Pancreas (tissue), 10 donors: ENCODE measurements at places on chromosomes 6 and 20.

DNA sequence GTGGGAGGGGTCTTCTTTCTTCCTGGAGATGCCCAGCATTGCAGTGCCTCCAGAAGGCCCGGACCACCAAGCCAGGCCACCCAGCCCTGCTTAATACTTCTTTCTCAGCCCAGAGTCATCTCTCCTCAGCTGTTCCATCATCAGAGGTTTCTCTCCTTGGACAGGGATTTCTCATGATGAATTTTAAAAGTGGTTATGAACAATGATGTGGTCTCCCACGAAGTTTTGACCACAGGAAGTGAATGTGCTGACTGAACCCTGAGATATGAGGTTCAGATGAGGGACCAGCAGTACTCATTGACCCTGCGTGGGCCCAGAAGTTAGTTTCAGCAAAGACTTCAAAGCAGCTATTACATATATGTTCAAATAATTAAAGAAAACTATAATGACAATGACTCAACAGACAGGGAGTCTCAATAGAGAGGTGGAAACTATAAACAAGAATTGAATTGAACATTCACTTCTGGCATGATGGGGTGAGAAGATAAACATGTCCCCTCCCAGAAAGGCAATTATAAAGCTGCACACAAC is 114.5 kb upstream of the SLC22A16 start:
- no peak for DNase-seq

GRCh38 chr6:166949528-166950442 is 6.6 kb downstream of the RNASET2 start:
- no peak for DNase-seq

- no peak for DNase-seq
These were observed 9.5 kb upstream of the SUPT3H start for GRCh38 chr6:45387236-45387635.

- no peak for DNase-seq
These were observed 16.7 kb downstream of the RPP21 start for GRCh38 chr6:30361661-30362060.

- no peak for DNase-seq
These were observed 34.0 kb upstream of the THBS2 start for GRCh38 chr6:169287675-169288074.

GRCh38 chr20:59891581-59891980 is 41.9 kb downstream of the SYCP2 start:
- DNase-seq: no peak

DNA sequence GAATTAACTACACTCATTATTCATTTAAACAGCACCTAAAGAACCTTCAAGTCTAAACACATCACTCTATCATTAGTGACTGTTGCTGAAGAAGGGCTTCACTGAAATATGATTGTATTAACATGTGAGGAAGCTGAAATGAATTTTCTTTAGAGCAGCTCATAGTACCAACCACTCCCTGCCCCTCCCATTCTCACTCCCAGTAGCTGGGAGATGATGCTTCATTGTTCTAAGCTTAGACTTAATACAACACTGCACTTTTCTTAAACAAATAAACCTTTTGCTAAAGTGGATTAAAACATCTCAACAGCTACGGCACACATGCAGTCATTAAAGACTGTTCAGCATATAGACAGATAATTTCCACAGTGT is 63.1 kb downstream of the ATXN1 start:
- DNase-seq: no peak

DNA sequence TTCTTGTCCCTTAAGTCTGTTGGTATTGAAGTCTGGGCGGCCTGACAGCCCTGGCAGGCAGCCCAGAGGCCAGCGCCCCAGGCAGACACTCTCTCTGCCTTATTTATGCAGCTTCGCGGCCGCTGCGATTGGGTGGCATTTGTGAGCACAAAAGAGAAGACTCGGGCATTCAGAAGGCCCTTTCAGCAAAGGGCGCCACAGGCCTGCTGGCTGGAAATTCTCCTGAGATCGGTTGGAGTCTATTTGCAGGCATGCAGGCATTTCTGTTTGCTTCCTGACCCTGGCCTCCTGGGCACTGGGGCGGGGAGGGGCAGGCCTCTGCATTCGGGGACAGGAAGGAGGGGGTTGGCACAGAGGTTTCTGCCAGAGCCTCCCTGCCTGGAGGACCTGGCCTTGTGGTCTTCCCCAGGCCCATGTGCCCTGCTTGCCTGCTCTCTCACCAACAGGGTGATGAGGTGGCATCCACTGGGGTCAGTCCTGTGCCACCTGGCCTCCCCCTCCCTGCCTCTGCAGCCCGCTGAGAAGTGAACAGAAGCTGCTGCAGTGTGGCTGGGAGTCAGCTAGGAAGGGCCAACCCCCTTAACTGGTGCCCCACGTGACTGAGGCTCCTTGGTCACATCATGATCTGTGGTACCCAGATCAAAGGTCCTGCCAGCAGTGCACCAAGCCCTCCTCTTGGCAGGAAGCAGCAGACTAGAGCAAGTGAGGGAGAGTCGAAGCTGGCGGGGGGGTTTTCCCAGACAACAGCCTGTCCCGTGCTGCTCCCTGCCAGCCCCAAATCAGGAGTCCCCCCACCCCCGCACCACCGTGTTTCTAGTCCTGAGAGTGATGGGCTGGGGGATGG is 16.6 kb upstream of the CCDC167 start:
- peak; percentile 77 for DNase-seq

GRCh38 chr6:136051140-136051775 is 198.9 kb downstream of the MTFR2 start:
- DNase-seq: no peak
